Parietal lobe (tissue), 2 donors: ENCODE measurements at places on chromosomes 4 and X. TPM values are rescaled to one million over a fixed set of nuclear protein-coding genes. Genes with fewer than 3 reads are reported as not detected.

The DCHS2 gene
- 6.3 TPM for total RNA-seq

The SYTL5 gene
- total RNA-seq: 2.2 TPM

The KCTD8 gene
- total RNA-seq: 1.6 TPM

The XPNPEP2 gene
- not detected for total RNA-seq

The ZFYVE28 gene
- 7.8 TPM for total RNA-seq
